T-helper 17 cell (primary cell): ENCODE measurements at places on chromosomes 3 and 15.

DNA sequence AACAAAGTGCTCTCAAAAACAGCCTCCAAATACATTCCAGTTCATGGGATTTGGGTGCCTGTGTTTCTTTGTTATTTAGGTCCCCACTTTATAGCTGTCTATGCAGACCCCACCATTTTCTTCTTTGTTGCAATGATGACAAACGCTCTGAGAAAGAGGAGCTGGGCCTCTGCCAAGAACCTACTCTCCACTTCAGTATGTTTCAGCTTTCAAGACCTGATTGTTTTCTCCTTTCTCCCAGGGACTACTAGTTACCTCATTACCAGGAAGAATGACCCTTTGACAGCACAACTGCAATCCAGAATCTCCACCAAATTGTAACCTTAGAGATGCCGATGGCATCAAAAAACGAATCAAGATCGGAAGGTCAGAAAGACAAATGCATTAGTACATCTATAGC, 236.8 kb downstream of the MEIS2 start:
- no peak overlapping the region for H3K27ac ChIP-seq
- peaks cover 15% of the 10 kb centered on the region for H3K27me3 ChIP-seq
- no peak for DNase-seq
- H3K4me1 ChIP-seq: no peaks in the 10 kb centered on the region
- no peak overlapping the region for H3K4me3 ChIP-seq

- peaks cover 6% of the 10 kb centered on the region for H3K4me1 ChIP-seq
- H3K27me3 ChIP-seq: no peaks in the 10 kb centered on the region
- H3K27ac ChIP-seq: peak overlapping the region; percentile 57
These were observed 254.9 kb downstream of the LPP start for GRCh38 chr3:188408831-188409230.

GRCh38 chr3:28590860-28591259, 242.2 kb upstream of the AZI2 start:
- no peak overlapping the region for H3K4me3 ChIP-seq
- H3K27ac ChIP-seq: no peak overlapping the region
- H3K27me3 ChIP-seq: no peaks in the 10 kb centered on the region

DNA sequence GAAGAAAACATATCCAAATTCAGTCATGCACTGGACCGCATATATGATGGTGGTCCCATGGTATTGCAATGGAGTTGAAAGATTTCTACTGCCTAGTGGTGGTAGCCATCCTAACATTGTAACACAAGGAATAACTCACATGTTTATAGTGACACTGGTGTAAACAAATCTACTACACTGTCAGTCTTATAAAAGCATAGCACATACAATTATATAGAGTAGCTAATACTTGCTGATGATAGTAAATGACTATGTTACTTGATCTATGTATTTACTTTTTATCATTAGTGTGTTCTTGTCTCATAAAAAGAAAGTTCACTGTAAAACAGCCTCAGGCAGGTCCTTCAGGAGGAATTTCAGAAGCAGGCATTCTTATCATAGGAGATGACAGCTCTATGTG, 96.0 kb upstream of the CDIN1 start:
- DNase-seq: no peak
- H3K27ac ChIP-seq: no peak overlapping the region
- no peaks in the 10 kb centered on the region for H3K36me3 ChIP-seq

DNA sequence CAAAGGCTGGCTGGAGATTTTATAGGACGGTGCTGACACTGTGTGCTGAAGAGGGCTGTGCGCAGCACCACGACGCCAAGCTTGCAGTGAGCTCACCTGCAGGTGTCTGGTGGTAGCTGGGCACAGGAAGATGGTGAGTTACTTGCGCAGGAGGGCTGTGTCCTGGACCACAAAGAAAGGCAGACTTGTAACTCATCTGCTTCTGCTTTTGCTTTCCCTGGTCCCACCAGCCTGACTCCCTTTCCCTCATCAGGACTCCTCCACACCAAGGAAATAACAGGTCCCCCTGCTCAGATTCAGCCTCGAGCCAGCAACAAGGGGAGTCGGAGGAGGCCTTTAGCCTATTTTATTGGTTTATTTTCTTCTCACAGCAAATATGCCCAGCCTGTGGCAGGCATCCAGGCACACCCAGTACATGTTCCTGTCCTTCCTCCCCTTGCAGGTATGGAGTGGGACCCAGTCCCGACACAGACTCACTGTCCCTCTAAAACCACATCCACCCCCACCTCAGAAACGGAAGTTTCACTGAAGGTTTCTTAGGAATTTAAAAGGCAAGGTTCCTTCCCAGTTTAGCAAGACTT, 35.6 kb upstream of the FLNB start:
- no peak overlapping the region for H3K4me3 ChIP-seq
- DNase-seq: no peak
- peak overlapping the region; percentile 45 for H3K27ac ChIP-seq

DNA sequence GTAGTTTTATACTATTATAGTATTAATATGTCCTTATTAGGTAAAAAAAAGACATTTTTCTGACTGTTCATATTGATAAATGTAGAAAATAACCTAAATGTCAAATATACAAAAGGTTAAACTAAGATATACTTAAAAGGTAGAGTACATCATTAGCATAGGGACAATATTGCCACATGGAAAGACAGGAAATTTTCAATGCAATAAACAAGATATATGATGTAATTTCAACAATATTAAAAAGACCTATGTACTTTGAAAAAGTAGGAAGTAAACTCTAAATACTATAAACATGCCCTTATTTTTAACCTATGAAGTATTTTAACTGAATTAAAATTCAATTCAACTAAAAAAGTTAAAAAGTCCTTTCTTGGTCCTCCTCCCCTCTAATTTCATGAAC, 1.9 kb downstream of the SPG11 start:
- no peak overlapping the region for H3K4me3 ChIP-seq
- peaks cover 35% of the 10 kb centered on the region for H3K4me1 ChIP-seq
- peaks cover 3% of the 10 kb centered on the region for H3K36me3 ChIP-seq
- DNase-seq: no peak
- H3K27ac ChIP-seq: peak overlapping the region; percentile 99
- no peaks in the 10 kb centered on the region for H3K27me3 ChIP-seq

DNA sequence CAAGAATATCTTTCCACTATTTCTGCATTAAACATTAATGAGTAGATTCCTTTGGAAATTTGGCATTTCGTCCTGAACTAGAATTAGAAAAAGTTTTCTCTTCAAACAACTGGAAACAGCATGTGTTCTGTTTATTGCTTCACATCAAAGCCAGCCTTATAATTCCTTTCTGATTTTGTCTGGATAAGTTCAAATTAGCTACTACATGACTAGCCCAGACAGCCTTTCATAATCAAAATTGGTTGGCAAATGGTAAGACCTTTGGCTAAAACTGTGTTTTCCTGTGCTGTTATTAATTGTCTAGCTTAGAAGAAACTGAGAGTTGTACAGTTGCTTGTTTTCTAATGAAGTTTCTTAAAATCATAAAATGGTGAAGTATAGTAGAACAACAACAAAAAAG, 52.7 kb upstream of the P3H2 start:
- peaks cover 3% of the 10 kb centered on the region for H3K36me3 ChIP-seq
- no peak overlapping the region for H3K27ac ChIP-seq
- no peak for DNase-seq
- H3K4me3 ChIP-seq: no peak overlapping the region
- peaks cover 13% of the 10 kb centered on the region for H3K4me1 ChIP-seq

- H3K4me3 ChIP-seq: no peak overlapping the region
- H3K27ac ChIP-seq: no peak overlapping the region
- DNase-seq: no peak
- H3K36me3 ChIP-seq: no peaks in the 10 kb centered on the region
These were observed 63.9 kb upstream of the TSEN2 start for GRCh38 chr3:12420393-12420792.
